ENCODE measurements at places on chromosomes 6 and 20.

- no peaks in the 10 kb centered on the region for H3K36me3 ChIP-seq
- H3K27me3 ChIP-seq: no peaks in the 10 kb centered on the region
- no peaks in the 10 kb centered on the region for H3K4me1 ChIP-seq
- H3K27ac ChIP-seq: no peak overlapping the region
- H3K4me3 ChIP-seq: no peak overlapping the region
Observed at GRCh38 chr6:77930952-77931351, 278.1 kb downstream of the MEI4 start.

DNA sequence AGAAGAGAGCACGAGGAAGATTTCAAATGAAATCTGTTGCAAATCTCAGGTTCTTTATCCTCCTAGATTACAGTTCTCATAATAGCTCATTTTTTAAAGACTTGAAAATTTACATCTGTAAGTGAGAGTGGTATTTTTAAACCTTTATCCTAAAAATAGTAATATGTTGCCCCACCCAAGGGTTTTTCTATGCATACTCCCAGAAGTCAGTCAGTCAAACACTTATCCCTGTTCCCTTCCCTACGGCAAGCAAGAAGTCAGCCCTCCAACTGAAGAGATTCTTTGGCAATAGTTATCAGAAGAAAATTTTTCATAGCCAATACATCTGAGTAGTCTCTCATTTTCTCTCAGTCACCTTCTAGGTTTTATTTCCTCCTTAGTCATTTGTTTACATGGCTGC is 24.1 kb downstream of the ELOVL4 start:
- no peaks in the 10 kb centered on the region for H3K4me1 ChIP-seq
- H3K36me3 ChIP-seq: no peaks in the 10 kb centered on the region
- DNase-seq: no peak
- no peak overlapping the region for H3K4me3 ChIP-seq

DNA sequence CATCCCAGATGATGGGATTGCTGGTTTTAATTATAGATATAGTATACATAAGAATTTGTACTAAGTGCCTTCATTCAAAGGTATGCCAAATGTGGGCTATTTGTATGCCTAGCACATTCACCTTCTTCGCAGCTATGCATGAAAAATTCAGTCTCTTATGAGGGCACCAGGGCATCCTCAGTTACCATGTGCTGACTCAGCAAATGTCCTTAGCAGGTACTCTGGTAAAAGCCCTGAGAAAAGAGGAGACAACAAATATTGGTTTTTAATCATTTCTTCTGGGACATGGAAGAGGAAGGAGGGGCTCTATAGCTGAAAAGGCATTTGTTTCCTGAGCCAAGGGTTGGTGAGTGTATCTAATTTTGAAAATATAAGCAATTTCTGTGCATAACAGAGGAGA is 258.1 kb upstream of the BMP2 start:
- H3K27ac ChIP-seq: no peak overlapping the region
- no peaks in the 10 kb centered on the region for H3K36me3 ChIP-seq
- no peaks in the 10 kb centered on the region for H3K27me3 ChIP-seq
- no peaks in the 10 kb centered on the region for H3K4me1 ChIP-seq

DNA sequence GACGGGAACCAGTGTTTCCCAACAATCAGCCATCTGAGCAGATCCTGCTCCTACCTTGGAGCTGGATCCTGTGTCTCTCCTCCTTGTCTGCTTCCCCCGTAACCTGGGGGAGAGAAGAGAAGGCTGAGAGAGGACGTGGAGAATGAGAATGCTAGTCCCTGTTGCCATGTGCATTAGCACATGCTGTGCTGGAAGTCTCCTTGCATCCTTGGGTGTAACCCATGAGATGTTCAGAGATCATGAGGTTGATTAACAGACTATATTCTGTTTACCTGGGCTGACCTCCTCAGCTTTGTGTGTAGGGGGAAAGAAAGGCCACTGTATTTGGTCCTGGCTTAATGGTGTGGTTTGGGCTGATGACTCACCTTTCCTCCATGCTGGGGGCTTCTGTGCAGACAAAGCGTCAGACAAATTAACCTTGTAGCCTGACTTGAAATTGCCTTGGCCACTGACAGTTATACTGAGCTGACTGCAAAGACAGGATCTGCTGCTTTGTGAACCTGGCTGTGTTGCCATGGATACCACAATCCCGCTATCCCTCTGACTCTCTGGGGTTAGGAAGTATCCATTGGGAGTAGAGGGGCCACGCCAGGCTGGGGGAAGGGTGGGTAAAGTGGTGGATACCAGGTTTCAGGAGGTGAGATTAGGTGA is 243.7 kb upstream of the CHD6 start:
- H3K27ac ChIP-seq: no peak overlapping the region
- no peaks in the 10 kb centered on the region for H3K36me3 ChIP-seq
- H3K4me1 ChIP-seq: no peaks in the 10 kb centered on the region

DNA sequence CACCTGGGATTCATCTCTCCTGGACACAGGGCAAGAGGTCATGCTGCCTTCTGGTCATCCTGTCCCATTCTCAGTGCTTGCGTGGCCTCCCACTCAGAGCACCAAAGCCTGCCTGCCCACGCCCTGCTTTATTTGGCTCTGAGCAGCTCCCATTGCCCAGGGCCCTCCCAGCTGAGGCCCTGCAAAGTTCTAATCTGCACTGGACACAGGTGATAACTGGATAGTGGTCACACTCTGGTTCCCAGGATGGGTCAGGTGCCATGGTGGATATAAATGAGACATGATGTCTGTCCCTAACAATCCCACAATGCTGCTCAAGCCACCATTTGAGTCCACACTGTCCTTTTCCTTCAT is 39.5 kb downstream of the CPXM1 start:
- H3K27ac ChIP-seq: no peak overlapping the region
- H3K36me3 ChIP-seq: no peaks in the 10 kb centered on the region
- no peaks in the 10 kb centered on the region for H3K4me1 ChIP-seq
- H3K27me3 ChIP-seq: no peaks in the 10 kb centered on the region
- no peak overlapping the region for H3K4me3 ChIP-seq
- DNase-seq: no peak

DNA sequence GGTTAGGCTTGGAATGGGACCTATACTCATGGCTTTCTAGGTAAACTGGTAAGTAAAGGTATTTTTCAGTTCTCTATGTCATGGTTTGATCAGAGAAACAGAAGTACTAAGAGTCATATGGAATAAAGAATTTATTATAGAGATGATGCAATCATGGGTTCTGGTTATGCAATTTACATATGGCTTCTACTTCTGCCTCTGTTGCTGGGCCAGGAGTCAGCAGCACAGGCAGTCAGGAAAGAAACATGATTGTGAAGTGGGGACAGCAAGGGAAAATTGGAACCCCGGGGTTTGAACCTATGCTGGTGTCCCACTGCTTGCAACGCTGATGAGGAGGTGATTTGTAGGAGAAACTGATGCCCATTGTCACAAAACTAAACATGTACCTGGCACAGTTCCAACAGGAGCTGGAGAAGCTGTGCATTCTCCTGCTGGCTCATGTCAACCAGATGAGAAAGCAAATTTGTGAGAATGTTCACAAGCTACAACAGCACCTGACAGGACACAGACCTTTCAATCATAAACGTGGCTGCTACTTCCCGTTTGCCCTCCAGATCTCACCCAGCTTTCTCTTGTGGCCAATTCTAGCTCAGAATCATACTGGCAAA is 887.1 kb downstream of the TFAP2A start:
- H3K4me1 ChIP-seq: no peaks in the 10 kb centered on the region
- no peaks in the 10 kb centered on the region for H3K36me3 ChIP-seq
- no peak for DNase-seq
- H3K4me3 ChIP-seq: no peak overlapping the region

DNA sequence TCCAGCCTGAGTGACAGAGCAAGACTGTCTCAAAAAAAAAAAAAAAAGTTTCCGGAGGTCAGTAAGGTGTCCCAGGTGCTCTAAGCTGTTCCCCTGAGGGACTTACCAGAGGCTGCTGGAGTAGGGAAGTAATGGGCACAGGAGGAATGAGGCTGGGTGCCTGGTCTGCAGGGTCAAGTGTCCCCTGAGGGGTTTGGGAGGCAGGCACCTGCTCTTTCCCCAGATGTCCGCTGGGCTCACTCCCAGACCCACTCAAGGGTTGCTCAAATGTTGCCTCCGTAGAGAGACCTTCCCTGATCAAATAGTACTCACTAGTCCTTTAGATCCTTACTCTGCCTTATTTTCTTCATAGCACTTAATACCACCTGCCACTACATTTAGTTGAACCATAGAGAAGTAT is 5.4 kb upstream of the MAPK13 start:
- no peak for DNase-seq
- peaks cover 35% of the 10 kb centered on the region for H3K4me1 ChIP-seq
- no peaks in the 10 kb centered on the region for H3K27me3 ChIP-seq
- no peak overlapping the region for H3K27ac ChIP-seq
- H3K36me3 ChIP-seq: no peaks in the 10 kb centered on the region
- H3K4me3 ChIP-seq: no peak overlapping the region
